ENCODE measurements at places on chromosomes 6 and 20. TPM values are rescaled to one million over a fixed set of nuclear protein-coding genes. Genes with fewer than 3 reads are reported as not detected.

DNA sequence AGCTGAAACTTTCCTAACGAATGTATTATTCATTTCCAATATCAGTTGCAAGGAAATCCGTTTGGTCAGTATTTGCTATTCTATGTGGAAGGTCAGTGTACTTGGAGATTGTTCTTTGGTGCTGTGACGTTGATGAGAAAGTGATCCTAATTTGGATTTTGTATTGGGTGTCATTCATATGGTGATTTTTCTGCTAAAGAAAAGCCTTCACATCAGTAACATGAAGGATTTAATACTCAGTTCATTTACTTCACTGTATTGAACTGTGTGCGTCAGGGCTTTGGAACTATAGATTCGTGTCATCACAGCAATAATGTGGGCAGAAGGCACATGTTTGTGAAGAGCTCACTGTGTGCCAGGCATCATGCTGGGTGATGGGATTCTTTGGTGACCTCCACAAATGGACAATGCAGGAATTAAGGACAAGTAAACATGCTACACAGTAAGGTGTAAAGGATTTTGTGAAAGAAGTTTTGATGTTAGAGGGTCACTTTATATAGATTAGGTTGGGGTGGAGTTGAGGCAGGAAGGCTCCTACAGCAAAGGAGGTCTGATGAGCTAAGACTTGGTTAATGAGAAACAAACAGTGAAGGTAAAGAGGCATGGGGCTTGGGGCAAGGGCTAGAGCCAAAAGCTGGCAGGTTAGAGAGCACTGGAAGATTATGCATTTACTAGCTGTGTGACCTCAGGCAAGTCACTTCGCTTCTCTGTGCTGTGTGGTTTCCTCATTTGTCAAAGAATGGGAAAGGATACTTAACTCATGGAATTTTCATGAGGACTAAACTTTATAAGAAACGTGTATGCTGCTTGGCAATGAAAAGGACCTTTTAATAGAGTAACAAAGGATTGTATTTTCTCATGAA lies 12.1 kb downstream of the ARID1B start:
- peaks cover 62% of the 10 kb centered on the region for H3K4me1 ChIP-seq
- H3K27ac ChIP-seq, result peak overlapping the region; percentile 5
- H3K27me3 ChIP-seq, result no peaks in the 10 kb centered on the region

GRCh38 chr6:42047790-42048405 lies 2.4 kb upstream of the TAF8 start:
- H3K36me3 ChIP-seq, result no peaks in the 10 kb centered on the region
- no peaks in the 10 kb centered on the region for H3K27me3 ChIP-seq
- peaks cover 64% of the 10 kb centered on the region for H3K4me1 ChIP-seq

GRCh38 chr6:32589596-32590449 lies at the start of gene HLA-DRB1:
Gene HLA-DRB1 (minus strand): TSS chr6:32589848. CDS start chr6:32589742, 106 bp downstream.
- peak; percentile 81 for DNase-seq
- H3K4me3 ChIP-seq, result peak within 1 kb of the TSS; percentile 96
- H3K27me3 ChIP-seq, result no peaks in the 10 kb centered on the region
- peaks cover 43% of the 10 kb centered on the region for H3K36me3 ChIP-seq
- peaks cover 47% of the 10 kb centered on the region for H3K4me1 ChIP-seq
- peak within 1 kb of the TSS; percentile 100 for H3K27ac ChIP-seq

LPIN3 gene
- not detected for polyA plus RNA-seq

GRCh38 chr6:152461556-152461955 lies 175.6 kb downstream of the SYNE1 start:
- no peaks in the 10 kb centered on the region for H3K4me1 ChIP-seq
- no peaks in the 10 kb centered on the region for H3K27me3 ChIP-seq
- H3K27ac ChIP-seq, result no peak overlapping the region
- DNase-seq, result no peak

NOX3 gene
- not detected for polyA plus RNA-seq

GRCh38 chr6:167098825-167099225 lies 24.1 kb upstream of the CCR6 start:
- no peaks in the 10 kb centered on the region for H3K27me3 ChIP-seq
- DNase-seq, result peak; percentile 82
- peak overlapping the region; percentile 98 for H3K27ac ChIP-seq
- H3K36me3 ChIP-seq, result no peaks in the 10 kb centered on the region
- peaks cover 84% of the 10 kb centered on the region for H3K4me1 ChIP-seq

DNA sequence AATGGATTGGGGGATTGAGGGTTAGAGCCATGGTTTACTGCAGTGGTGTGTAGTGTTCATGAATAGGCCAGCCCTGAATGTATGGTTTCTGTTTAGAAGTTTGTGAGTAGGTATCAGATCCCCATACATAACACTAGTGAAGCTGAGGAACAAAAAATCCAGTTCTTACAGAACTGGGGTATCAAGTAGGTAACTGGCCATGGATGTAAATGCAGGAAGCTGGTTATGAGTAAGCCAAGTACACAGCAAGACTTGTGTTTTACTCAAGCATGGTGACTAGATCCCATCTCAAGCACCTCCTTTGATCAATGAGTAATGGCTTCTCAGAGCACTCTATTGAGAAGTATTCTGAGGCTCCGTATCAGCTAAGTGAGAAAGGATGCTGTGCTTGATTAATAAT lies 613.7 kb upstream of the FLRT3 start:
- H3K4me3 ChIP-seq, result no peak overlapping the region
- no peaks in the 10 kb centered on the region for H3K4me1 ChIP-seq
- DNase-seq, result no peak
- H3K36me3 ChIP-seq, result no peaks in the 10 kb centered on the region

DNA sequence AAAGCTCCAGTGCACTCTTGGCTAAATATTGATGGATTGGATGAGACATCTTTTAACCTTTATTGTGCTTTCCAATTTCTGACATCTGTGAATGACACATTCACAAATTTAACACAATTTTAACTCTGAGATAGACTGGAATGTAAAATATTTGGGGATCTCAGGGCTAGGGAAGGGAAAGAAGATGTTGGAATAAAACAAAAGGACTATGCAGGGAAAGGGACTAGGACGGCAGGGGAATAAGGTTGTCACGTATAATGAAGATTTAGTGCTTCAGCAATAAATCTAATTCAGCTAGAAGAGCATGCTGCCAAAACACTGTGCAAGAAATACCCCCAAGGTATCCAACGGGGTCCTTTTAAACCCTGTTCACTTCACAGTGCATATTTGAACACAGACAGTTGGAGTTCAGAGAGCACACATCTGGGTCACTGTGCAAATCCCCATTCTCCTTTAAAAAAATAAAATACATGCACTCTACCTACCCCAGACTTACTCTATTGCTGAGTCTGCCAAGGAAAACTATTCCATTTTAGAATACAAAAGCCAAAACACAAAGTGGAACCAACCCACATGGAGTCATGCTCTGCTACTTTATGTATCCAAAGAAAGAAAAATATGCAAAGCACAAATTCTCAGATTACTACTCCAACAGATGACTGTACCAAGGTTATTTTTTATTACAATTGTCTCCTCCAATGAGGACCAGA lies 151.0 kb upstream of the RSPO3 start:
- H3K4me3 ChIP-seq, result no peak overlapping the region
- H3K27ac ChIP-seq, result no peak overlapping the region
- no peaks in the 10 kb centered on the region for H3K36me3 ChIP-seq
- no peaks in the 10 kb centered on the region for H3K27me3 ChIP-seq
- no peaks in the 10 kb centered on the region for H3K4me1 ChIP-seq

C6orf118 gene
- polyA plus RNA-seq, result not detected

TNFRSF21 gene
- 1.1 TPM for polyA plus RNA-seq

DNA sequence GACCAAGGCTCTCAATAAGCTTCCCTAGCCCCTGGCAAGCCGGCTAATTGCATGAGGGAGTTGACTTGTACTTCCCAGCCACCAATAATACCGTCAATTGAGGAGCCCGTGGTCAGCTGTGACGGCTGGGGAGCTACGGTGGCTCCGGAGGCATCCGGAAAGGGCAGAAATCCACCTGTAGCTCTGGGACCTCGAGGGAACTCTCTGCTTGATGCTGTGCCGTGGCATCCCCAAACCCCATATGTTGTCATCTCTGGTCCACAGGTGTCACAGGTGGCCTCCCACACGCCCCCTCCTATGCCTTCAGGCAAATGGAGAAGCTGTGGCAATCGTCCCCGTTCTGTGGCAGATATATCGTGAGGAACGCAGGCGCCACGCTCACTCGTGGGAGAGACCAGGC lies 5.5 kb upstream of the KCNQ2 start:
- peaks cover 6% of the 10 kb centered on the region for H3K4me1 ChIP-seq
- H3K36me3 ChIP-seq, result no peaks in the 10 kb centered on the region
- peaks cover 62% of the 10 kb centered on the region for H3K27me3 ChIP-seq

DNA sequence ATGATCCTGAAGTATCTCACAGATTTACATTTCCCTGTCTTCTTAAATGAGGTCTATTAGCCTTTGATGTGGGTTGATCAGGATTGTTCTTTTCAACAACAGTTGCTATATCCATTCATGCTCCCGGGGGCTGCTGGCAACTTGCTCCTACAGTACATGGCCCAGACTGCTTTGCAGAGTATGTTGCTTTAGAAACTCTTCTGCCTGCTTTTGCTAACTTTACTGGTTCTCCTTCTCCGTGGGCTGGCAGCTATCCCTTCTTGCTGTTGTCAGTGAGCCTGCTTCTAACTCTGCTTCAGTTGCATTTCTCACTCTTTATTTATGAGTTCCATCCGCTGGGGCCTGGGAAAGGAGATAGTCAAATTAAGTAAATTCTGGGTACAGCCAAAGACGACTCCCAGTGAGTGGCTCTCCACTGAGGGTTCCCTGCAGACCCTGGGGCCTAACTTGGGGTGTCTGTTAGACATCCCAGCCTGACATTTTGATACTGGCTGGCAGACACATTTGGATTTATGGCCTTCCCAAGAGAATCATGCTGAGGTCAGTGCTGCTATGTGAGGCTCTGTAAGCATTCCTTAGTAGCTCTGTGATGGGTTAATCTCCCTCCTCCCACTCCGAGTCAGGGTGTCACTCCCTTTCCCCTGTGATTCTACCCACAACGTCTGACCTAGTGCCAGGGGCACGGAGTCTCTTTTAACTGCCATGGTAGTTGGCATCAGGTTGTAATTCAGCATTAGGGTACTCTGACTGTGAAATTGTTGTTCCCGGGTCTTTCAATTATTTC lies 73.6 kb downstream of the SLX4IP start:
- no peak for DNase-seq
- H3K27me3 ChIP-seq, result no peaks in the 10 kb centered on the region
- H3K4me3 ChIP-seq, result peak overlapping the region; percentile 44
- H3K4me1 ChIP-seq, result peaks cover 20% of the 10 kb centered on the region
- peak overlapping the region; percentile 60 for H3K27ac ChIP-seq
- no peaks in the 10 kb centered on the region for H3K36me3 ChIP-seq

Measured in naive B cell (primary cell).